ENCODE measurements at places on chromosomes 7 and 10. TPM values are rescaled to one million over a fixed set of nuclear protein-coding genes. Genes with fewer than 3 reads are reported as not detected.
A peak's percentile ranks its signal among the peaks of the same experiment; 100 is the strongest.

Gene IGFBP3
- 133 TPM for total RNA-seq

Gene WIPF3
- 11.2 TPM for total RNA-seq

Gene CCDC6
- 33.0 TPM for total RNA-seq

Gene ARL3
- 2.9 TPM for total RNA-seq

- no peaks in the 10 kb centered on the region for H3K36me3 ChIP-seq
- H3K4me1 ChIP-seq, result no peaks in the 10 kb centered on the region
- no peak overlapping the region for H3K4me3 ChIP-seq
- H3K27ac ChIP-seq, result no peak overlapping the region
These were observed 1512.8 kb upstream of the LRRTM3 start for GRCh38 chr10:65413001-65413400.

DNA sequence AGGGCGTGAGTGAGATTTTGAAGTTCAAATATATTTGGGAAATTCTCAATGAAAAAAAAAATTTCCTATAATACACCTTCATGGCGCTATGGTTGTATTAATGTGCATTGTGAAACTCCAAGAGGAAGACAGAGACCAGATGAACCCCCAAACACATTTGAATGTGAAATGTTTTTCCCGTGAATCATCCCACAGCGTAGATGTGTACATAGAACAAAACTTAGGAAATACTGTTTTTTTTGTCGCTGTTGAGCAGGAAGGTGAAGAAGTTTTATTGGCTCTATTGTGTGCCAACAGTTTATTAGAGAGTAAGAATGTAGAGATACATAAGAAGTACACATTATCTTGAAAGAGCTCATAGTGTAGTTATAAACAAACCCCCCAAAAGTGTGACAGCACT is 134.0 kb downstream of the KCND2 start:
- no peak overlapping the region for H3K4me3 ChIP-seq
- H3K4me1 ChIP-seq, result no peaks in the 10 kb centered on the region
- no peaks in the 10 kb centered on the region for H3K27me3 ChIP-seq
- H3K27ac ChIP-seq, result no peak overlapping the region
- no peak for DNase-seq

DNA sequence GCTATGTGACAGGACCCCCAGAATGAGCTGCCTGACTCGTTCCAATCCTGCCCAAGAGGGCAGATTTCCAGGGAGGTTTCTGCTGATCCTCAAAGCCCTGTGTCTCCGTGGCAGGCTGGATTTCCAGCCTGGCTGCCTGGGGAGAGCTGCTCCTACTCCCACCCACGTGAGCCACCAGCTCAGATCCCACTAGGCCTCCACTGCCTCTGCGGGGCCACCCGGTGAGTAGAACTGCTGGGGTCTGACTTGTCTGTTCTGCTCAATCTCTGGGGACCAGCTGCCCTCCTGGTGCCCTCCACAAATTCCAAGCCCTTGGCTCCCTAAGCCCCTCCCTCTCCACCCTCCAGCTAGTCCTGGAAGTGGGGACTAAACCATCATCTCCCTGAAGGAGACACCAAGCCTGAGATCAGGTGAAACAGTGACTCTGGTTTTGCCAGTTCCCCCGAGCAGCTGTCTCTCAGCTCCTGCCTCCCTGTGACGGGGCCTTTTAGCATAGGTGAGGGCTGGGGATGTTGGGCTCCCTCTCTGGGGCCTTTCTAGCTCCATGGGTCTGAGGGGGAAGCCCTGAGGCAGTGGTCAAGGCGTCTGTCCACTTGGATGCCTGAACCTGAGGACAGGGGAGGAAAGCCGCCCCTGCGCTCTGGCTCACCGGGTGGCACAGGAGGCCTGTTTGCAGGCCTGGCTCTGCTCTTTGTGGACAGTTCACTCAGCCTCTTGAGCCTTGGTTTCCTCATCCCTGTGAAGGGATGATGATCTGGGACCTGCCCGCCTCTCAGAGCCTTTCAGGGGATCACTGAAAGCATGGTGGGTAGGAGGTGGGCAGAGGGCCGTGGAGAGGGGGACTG is 5.6 kb downstream of the FAM241B start:
- no peak overlapping the region for H3K4me3 ChIP-seq
- peaks cover 6% of the 10 kb centered on the region for H3K4me1 ChIP-seq
- H3K36me3 ChIP-seq, result peaks cover 16% of the 10 kb centered on the region
- DNase-seq, result peak; percentile 10
- H3K27me3 ChIP-seq, result no peaks in the 10 kb centered on the region

- H3K4me1 ChIP-seq, result peaks cover 50% of the 10 kb centered on the region
- H3K27me3 ChIP-seq, result peaks cover 96% of the 10 kb centered on the region
- no peak overlapping the region for H3K27ac ChIP-seq
- no peak overlapping the region for H3K4me3 ChIP-seq
These were observed 4.3 kb downstream of the EN2 start for GRCh38 chr7:155462163-155462735.

- peak overlapping the region; percentile 28 for H3K4me3 ChIP-seq
- no peaks in the 10 kb centered on the region for H3K27me3 ChIP-seq
- H3K27ac ChIP-seq, result no peak overlapping the region
- no peaks in the 10 kb centered on the region for H3K36me3 ChIP-seq
- DNase-seq, result no peak
These were observed 129.2 kb upstream of the SEC61G start for GRCh38 chr7:54888067-54888733.

All from stomach (tissue), 19 donors.